Body of pancreas (tissue), 4 donors: ENCODE measurements at places on chromosomes 11 and 22. TPM values are rescaled to one million over a fixed set of nuclear protein-coding genes. Genes with fewer than 3 reads are reported as not detected.

GRIA4 gene
- total RNA-seq: 0.26 TPM

CADM1 gene
- 13.7 TPM for total RNA-seq

- no peak for DNase-seq
- no peaks in the 10 kb centered on the region for H3K36me3 ChIP-seq
- H3K27ac ChIP-seq: no peak overlapping the region
Measured at GRCh38 chr11:73520353-73521061, 77.4 kb downstream of the FAM168A start.

DNA sequence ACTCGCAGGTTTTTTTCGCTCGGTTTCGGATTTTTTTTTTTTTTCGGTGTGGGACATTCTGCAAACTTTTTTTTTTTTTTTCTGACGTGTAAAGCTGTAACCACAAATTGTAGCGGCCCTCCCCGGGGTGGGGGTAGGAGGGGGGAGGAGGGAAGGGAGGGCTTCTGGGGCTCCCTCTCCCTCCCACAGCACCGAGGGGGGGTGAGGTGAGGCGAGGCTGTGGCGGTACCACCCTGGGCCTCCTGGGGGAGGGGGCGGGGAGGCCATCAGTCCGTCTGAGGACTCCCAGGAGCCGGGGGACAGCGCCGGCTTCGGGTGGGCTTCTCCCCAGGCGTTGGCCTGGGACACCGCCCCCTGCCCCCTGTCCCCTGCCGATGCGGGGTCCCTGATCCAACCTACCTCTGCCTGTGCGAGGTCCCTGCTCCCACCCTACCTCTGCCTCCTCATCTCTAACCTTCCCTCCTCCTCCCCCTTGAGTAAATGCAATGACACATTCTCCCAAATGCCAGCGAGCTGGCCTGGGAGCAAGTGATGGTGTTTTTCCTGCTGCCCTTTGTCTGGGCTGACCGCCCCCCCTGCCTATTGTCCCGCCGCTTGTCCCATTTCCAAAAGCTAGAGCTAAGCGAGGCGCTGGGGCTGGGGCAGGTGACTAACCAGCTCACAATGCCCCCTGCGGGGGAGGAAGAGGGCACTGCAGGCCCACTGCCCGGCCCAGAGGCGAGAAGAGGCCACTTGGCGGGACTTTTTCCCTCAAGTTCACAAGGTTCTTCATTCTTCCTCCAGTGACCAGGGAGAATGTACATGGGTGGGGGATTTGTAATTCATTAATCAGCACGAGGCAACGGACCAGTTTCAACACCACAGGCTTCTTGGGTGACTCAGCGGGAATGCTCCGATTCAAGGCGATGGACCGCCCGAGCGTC, 511 bp upstream of the CLCF1 start:
- no peaks in the 10 kb centered on the region for H3K36me3 ChIP-seq
- peak overlapping the region; percentile 95 for H3K27ac ChIP-seq
- peaks cover 38% of the 10 kb centered on the region for H3K4me1 ChIP-seq
- H3K4me3 ChIP-seq: peak overlapping the region; percentile 50

GRCh38 chr22:24106385-24107381, 74.6 kb upstream of the SUSD2 start:
- no peak overlapping the region for H3K27ac ChIP-seq
- no peaks in the 10 kb centered on the region for H3K36me3 ChIP-seq
- DNase-seq: no peak
- H3K4me3 ChIP-seq: no peak overlapping the region
- no peaks in the 10 kb centered on the region for H3K27me3 ChIP-seq
